ENCODE measurements at places on chromosomes 1 and 21.
A peak's percentile ranks its signal among the peaks of the same experiment; 100 is the strongest.

DNA sequence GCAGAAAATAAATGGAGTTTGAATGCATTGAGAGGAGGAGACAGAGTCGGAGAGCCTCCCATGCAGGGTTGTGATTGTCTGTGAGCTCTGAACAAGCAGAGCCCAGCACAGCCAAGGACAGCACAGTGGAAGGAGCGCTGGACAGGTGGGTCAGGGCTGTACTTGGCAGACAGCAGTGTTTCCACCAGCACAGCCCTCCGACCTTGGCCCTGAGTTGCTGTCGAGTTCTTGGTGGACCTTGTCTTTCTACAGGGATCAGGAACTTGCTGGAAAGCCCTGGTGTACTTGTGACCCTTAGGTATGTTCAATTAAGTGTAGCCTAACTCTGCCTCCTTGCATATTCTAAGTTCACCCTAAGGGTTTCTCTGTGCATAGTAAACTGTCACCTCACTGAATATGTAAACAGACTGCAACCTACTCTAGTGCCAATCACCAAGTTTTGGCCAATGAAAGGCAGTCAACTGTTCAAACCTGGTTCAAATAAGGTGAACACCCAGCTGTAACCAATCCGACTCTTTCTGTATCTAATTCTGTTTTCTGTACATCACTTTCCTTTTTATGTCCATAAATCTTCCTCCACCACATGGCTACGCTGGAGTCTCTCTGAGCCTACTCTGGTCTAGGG, 86.6 kb upstream of the SLC25A33 start:
- DNase-seq = no peak

GRCh38 chr21:29470397-29470796, 171.7 kb downstream of the BACH1 start:
- DNase-seq = no peak

DNA sequence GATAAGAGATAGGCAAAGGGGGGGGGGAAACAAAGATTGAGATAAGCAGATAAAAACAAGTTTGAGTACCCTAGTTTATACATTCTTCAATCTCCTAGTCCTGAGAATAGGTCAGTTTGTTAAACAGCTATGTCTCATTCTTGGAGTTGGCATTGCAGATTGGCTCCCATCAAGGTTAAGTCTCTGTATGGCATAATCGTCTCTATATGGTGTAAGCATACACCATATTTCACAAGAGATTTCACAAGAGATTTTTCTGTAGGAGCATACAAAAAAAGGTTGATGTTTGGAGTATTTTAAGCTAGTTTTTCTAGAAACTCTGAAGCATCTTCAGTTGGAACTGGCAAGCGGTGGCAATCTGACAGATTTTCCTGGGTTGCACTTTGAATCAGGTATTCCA, 35.8 kb downstream of the NCAM2 start:
- DNase-seq = no peak

DNA sequence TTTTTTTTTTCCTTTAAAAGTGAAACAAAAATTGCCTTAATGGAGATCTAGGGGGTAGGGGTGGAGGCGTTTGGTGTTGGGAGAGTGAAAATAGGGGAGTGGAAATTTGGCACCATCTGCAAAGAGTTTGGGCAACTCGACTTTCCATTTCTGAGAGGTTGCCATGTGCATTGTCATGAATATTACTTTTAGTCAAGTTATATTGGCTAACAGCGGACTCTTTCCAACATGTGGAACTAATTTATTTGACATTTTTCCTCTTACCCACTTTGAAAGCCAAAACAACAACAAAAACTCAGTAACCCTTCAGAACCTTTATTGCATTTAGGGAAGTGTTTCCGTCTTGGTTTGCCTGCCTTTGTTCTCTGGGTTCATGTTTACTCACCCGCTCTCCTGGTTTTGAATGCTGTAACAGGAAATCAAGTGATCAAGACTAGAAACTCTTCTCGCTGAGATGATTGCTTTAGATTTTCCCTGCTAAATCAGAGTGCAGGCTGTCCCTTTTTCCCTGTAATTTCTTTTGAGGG, 70.4 kb downstream of the CACHD1 start:
- peak; percentile 56 for DNase-seq

- no peak for DNase-seq
Measured at GRCh38 chr1:219099307-219099706, 74.4 kb upstream of the LYPLAL1 start.

- no peak for DNase-seq
Measured at GRCh38 chr1:32178380-32179192, 889 bp upstream of the TXLNA start.

GRCh38 chr1:241095847-241096246, 261.2 kb downstream of the RGS7 start:
- no peak for DNase-seq

GRCh38 chr1:162689745-162690671, 57.7 kb downstream of the DDR2 start:
- DNase-seq = peak; percentile 60

GRCh38 chr1:229093238-229093540, 177.7 kb upstream of the RAB4A start:
- no peak for DNase-seq

- DNase-seq = no peak
Measured at GRCh38 chr21:36751383-36751782, 52.5 kb downstream of the SIM2 start.

DNA sequence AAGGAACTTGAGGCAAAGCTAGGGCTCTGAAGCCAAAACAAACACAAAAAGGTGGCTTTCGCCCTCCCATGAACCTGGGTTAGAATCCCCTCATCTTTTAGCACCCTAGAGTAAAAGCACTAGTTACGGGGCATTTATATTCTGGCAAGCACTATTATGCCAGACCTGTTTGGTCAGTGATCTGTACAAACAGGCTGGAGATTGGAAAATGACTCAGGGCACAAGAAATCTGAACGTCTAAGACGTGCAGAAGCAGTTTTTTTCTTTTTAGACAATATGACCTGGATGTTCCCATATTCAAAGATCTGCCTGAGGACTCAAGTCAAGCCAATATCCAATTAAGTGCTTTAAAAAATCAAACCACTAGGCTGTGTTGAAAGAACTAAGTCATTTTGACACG, 3.0 kb downstream of the ZNF436 start:
- no peak for DNase-seq

GRCh38 chr1:111489604-111490003, 13.8 kb downstream of the ADORA3 start:
- DNase-seq = no peak

DNA sequence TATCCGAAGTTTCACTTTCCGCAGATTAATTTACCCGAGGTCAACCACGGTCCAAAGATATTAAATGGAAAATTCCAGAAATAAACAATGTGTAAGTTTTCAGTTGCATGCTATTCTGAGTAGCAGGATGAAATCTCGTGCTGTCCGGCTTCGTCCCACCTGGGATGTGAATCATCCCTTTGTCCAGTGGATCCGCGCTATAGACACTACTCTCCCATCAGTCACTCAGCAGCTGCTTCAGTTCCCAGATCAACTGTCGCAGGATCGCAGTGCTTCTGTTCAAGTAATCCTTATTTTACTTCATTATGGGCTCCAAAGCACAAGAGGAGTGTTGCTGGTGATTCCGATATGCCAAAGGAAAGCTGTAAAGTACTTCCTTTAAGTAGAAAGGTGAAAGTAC, 8.3 kb upstream of the LRP8 start:
- no peak for DNase-seq

GRCh38 chr1:225654688-225655508, 2.0 kb upstream of the ENAH start:
- no peak for DNase-seq

GRCh38 chr21:15071009-15071408, 6.2 kb upstream of the NRIP1 start:
- no peak for DNase-seq

DNA sequence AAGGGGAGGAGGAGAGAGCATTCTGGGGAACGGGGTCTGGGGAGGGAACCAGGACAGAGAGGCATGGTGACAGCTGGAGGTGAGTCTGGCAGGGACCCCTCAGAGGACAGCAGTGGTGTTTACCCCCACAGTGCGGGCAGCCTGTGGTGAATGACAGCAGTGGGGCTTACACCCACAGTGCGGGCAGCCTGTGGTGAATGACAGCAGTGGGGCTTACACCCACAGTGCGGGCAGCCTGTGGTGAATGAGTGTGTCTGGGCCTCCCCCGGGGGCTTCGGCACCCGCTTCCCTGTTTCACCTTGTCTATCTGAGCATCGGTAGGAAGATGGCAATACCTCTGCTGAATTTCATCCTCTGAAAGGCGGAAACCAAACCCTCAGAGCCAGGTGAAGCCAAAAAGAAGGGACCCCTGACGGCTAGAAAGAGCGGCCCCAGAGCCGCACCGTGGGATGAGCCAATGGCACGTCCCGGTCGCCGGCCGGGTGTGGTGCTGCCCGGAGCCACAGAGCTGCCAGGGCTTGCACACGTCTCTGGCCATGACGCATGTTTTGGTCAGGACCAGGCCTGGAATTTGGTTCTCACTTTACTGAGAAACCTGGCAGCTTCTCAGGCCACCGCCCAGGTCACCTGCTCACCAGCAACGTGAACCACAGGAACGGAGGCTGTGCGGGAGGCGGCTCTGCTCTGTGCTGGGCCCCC, 54.1 kb downstream of the SIK1 start:
- DNase-seq = no peak

DNA sequence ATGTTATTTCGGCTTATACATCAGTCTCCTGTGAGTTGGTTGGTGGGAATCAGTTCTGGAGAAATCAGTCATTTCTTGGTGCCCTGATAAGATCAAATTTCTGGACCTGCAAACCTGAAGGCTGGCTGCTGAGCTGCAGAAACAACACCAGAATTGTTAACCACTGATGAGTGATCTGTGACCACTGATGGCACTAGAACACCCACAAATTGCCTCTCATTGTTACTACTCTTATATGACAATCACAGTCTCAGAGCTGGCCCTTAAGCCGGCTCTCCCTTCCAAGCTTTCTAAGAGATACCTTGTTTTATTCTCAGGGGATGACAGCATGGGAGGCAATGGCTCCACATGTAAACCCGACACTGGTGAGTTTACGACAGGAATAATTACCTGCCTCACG, 1.9 kb downstream of the C1orf162 start:
- no peak for DNase-seq

DNA sequence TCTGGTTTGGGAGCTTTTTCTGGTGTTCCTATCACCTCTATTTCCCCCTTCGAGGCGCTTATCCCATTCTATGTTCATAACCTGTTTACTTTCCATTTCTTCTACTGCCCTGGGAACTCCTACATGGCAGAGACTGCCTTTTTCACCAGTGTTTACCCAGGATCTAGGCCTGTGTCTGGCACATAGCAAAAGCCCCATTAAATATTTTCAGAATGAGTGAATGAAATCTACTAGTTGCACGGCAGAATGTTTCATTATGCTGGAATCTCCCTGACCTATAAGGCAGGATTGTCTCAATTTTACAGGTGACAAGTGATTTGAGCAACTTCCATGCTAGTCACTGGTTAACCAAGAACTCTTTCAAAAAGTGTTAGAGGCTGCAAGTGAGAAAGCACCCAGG, 70.1 kb downstream of the PGM1 start:
- peak; percentile 52 for DNase-seq

- DNase-seq = peak; percentile 15
Measured at GRCh38 chr21:27333096-27333495, 366.2 kb upstream of the ADAMTS5 start.

DNA sequence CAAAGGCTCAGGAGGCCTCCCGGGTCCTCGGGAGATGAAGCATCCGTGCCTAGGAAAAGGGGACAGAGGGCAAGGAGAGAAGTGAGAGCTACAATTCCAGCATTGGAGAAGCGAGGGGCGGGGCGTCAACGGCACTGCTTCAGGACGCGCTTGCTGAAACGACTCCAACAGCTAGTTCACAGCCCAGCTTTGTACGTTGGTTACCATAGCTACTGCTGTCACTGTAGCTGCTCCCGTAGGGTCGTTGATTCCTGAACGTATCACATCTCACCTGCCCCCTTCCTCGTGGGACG, 63.1 kb downstream of the TOR1AIP2 start:
- DNase-seq = no peak

- DNase-seq = no peak
Measured at GRCh38 chr1:168913711-168914463, 184.9 kb upstream of the DPT start.

DNA sequence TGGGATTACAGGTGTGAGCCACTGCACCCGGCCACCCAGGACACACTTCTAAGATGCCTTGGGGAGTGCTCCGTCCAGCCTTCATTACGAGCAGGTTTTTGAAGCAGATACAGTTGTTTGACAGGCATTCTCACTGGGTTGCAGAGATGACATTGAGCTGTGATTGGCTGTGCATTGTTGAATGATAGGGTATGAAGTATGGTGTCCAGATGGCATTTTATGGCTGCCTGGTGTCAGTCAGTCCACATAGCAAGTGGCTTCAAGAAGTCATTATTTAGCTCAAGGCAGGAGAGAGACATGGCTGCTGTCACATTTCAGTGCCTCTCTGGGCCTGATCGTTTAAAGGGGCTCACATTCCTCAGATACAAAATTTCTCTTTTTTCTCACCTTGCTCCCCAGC, 14.8 kb upstream of the PADI2 start:
- DNase-seq = no peak

- DNase-seq = no peak
Measured at GRCh38 chr1:10755970-10756521, 40.4 kb downstream of the CASZ1 start.

DNA sequence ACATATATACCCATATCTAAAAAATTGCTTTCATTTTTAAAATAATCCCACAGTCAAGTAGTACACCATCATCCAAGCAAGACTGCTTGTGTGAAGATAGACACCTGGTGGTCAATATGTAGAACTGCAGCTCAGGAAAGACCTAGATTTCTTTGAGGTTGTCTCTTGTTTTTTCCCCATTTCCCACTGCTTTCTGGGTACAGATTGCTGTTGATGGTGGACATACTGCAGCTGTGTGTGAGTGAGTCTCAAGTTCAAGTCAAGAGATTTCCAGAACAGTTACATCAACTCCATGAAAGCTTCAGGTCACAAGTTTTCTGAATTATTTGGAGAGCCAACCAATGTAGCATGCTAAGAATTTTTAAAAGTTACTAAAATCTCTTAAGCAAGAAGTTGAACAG, 306.4 kb downstream of the DUSP10 start:
- peak; percentile 67 for DNase-seq

- DNase-seq = no peak
Measured at GRCh38 chr1:232225336-232226131, 404.4 kb downstream of the SIPA1L2 start.

DNA sequence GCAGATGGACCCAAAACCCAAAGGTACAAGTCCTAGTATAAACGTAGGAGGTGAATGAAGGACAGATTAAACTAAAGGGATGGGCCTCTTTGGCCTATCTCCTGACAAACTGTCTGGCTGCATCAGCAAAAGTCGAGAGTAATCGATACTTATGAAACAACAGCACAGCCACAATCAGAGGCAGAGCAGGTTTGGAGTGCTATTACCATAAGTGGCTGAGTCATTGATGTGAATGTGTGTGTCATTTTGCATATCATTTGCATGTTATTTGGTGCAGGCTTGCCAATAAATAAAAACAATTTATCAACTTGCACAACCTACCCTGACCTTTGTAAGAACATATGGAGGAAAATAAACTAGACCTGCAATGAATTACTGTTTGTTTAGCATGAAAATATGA, 283.1 kb downstream of the NUF2 start:
- no peak for DNase-seq

- DNase-seq = peak; percentile 88
Measured at GRCh38 chr1:32066489-32066873, 6.3 kb upstream of the TMEM39B start.

GRCh38 chr1:60031146-60031545, 42.4 kb downstream of the C1orf87 start:
- no peak for DNase-seq
